Anterior cingulate cortex (tissue), 58 donors: ENCODE measurements at places on chromosomes 4 and X.

DNA sequence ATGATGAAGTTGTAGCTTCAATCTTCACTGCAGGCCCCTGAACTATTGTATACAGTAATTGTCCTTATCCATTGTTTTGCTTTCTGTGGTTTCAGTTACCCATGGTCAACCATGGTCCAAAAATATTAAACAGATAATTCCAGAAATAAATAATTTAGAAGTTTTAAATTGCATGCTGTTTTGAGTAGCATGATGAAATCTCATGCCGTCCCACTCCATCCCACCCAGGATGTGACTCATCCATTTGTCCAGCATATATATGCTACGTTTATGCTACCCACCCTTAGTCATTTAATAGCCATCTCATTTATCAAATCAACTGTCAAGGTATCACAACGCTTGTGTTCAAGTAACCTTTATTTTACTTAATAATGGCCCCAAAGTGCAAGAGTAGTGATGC is 34.5 kb downstream of the IQCM start:
- no peak for DNase-seq

DNA sequence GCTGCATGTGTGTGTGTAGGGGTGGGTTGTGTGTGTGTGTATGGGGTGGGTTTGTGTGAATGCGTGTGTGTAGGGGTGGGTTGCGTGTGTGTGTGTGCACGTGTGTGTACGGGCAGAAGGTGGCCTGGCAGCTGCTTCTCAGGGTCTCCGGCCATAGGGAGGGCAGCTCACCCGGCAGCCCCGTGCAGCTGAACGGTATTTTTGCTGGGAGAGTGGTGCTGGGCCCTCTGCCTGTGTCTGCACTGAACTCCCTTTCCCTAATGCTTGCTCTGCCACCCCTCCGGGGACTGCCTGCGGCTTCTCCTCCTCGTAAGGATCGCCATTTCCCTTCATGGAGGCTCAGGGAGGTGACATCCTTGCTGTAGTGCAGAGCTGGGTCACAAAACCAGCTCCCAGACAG is 30.2 kb downstream of the WFS1 start:
- no peak for DNase-seq

DNA sequence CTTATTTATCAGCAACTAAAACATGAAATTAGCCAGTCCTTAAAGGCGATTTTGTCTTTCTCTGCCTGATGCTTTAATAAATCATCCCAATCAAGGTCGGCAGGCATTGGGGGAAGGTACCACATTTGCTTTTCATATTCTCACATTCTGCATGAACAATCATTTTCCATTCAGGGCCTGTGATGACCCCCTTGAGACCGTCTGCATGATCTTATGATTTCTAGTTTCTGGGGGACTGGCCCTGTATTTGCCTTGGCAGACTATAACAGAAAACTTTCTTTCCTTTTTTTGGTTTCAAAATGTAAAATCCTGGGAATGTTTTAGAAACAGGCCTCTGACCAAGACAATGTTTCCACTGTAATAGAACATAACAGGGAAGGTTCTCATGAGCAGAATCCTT is 296.8 kb downstream of the IDS start:
- no peak for DNase-seq

DNA sequence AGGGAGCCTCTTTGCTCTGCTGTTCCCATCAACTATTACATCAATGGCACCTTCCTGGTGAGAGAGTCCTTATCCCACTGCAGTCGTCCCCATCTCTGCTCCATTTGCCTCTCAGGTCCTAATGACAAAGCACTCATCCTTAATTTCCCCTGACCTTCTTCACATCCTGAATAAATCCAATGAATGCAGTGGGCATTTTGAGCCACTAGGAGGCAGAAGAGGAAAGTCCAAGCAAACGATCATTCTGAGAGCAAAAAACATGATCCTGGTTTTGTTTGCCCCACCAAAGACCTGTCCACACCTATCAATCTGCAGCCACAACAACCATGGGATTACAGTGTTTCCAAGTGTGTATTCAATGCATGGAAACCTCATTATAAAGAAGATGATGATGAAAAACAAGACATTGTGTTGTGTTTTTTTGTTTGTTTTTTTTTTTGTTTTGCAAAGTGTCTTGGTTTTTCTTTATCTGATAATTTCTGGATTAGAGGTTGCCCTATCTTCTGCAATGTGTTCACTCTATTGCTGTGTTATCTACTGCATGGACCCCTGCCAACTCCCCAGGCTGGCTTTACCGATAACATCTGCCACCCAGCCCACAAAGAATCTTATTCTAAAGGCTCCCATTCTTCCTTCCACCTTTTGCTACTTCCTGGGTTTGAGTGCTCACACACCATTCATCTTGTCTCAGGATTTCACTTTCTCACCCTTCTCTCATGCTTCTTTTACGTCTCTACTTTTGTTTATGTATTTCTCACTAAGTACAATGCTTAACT is 207.2 kb downstream of the NLGN4X start:
- DNase-seq = no peak
